ENCODE measurements at places on chromosomes 7 and 10.

DNA sequence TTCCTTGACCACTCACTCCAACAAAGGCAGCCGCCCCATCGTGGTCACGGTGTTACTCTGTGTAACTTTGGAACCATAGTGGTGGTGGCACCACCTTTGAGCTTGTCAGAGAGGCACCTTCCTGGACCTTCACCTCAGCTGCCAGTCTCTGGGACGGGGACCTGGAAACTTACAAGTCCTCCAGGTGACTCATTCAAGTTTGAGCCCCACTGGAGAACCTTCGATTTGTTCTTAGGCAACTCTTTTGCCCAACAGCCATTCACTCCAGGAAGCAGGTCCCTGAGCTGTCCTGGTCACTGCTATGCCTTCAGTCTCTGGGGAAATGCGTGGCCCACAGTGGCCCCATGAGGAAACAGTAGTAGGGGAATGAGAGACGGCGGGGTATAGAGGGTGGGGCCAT is 17.2 kb downstream of the STX1A start:
- peak; percentile 54 for DNase-seq

DNA sequence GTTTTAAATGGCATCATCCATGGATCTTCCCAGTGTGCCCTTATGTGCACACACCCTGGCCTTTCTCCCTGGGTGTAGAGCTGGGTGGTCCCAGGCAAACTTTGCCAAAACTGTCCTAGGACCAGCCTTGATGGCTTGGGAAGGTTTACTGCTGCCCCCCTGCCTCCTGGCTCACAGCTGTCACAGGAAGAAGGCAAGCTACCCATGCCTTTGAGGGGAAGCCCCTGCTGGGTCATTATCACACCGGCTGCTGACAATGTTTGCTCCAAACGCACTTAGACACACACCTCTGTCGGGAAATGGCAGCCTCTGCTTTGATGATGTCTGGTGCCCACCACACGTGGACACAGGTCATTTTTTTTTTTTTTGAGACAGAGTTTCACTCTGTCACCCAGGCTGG is 25.2 kb upstream of the FIGNL1 start:
- DNase-seq = no peak

DNA sequence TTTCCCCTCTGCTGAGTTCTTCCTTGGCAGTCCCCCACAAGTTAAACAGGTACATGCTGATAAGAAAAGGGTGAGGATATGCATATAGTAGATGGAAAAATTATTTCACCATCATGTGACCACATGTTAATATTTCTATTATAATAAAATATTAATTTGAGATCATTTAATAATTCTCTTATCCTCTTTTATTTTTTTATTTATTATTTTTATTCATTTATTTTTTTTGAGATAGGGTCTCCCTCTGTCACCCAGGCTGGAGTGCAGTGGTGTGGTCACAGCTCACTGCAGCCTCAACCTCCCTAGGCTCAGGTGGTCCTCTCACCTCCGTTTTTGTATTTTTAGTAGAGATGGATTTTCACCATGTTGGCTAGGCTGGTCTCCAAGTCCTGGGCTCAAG is 11.6 kb upstream of the GLI3 start:
- no peak for DNase-seq

DNA sequence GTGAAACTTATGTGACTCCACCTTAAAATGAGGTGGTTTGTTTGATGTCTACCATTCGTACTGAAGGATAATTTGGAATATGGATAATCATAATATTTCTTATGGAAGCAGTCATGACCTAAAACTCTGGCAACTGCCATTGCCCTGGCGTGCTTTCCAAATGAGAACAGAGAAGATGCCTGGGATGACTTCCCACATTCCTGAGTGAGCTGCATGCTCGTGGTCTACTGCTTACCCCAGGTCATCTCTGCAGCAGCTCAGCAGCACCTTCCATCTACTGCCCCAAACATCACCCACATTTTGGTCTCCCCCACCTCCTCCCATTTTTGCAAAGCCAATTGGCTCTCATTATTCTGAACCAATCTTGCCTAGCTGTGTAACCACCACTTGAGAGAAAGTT is 40.1 kb downstream of the LYZL1 start:
- no peak for DNase-seq

DNA sequence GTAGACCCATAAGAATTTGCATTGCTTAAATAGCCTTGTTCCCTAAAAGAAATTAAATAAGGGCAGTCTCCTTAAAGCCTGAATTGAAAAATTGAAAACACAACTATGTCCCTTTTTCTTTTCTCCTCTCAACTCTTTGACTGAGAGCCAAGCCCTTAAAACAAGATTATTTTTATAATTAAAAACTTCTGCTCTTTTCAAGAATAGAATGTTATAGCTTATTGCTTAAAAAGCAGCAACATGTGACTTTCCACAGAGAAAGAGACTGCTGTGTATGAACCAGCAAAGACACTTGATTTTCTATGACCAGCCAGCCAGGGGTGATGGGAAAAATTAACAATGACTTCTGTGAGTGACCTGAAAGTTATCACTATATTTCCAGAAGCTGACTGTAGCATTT is 295.2 kb upstream of the CELF2 start:
- DNase-seq = no peak

DNA sequence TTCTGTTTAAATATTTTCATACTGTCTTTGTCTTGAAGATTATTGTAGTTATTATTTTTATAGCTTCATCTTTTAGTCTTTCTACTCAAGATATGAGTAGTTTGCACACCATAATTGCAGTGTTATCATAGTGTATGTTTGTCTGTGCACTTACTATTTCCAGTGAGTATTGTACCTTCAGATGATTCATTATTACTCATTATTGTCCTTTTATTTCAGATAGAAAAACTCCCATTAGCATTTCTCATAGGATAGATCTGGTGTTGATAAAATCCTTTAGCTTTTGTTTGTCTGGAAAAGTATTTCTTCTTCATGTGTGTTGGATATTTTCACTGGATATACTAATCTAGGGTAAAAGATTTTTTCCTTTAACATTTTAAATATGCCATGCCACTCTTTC is 646.2 kb upstream of the GRM3 start:
- DNase-seq = no peak

DNA sequence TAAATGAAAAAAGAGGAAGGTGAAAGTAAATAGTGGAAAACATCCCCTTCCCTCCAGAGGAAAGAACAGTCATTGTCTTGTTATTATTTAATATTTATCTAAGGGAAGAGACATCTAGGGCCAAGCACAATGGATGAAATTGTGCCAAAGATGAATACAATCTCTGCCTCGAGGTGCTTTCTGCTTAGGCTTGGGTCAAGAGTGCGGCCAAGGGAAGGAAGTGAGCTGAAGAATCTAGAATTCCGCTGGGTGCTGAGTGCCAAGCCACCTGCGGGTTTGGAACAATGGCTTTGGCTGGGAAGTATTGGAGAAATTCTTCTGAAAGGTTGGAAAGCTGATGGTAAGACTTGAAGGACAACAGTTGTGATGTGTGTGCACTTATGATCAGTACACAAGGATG is 531.3 kb upstream of the FZD8 start:
- no peak for DNase-seq

DNA sequence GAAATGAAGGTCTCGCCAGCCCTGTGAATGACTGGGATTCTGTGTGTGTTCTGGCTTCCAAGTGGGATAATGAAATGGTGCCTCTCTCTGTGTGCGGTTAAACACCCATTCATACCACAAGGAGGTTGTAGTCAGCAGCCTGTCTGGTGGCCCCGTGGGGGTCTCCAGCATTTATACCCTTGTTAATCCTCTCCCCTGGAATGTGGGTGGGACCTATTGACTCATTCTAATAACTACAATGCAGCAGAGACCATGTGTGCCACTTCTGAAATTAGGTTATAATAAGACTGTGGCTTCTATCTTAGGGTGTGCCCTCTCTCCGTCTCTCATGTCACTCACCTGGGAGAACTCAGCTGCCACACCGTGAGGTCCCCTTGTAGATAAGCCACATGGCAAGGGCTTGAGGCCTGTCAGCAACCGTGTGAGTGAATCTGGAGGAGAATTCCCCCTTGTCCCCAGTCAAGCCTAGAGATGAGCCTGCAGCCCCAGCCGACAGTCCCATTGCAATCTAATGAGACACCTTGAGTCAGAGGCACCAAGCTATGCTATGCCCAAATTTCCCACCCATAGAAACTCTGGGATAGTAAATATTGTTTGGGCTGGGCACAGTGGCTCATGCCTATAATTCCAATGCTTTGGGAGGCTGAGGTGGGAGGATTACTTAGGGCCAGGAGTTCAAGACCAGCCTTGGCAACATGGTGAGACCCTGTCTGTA is 106.8 kb downstream of the GALNT17 start:
- no peak for DNase-seq

DNA sequence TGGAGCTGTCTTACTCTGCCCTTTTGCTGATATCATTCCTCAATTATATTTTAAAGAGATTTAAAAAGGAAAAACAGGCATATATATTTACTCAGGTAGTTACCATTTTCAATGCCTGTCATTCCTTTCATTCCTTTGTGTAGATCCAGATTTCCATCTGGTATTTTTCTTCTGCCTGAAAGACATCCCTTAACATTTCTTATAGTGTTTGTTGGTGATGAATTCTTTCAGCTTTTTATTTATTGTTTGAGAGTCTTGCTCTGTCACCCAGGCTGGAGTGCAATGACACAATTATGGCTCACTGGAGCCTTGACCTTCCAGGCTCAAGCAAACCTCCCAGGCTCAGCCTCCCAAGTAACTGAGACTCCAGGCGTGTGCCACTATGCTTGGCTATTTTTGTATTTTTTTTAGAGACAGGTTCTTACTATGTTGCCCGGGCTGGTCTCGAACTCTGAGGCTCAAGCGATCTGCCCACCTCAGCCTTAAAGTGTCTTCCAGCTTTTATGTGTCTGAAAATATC is 5.6 kb upstream of the POM121 start:
- DNase-seq = no peak

GRCh38 chr7:63925626-63926460 is 72.8 kb upstream of the ZNF722 start:
- peak; percentile 99 for DNase-seq

- no peak for DNase-seq
Observed at GRCh38 chr7:82623812-82624211, 180.2 kb upstream of the CACNA2D1 start.

- DNase-seq = peak; percentile 60
Observed at GRCh38 chr7:44959433-44959951, 19.3 kb downstream of the MYO1G start.

- no peak for DNase-seq
Observed at GRCh38 chr10:110429301-110429700, 68.4 kb upstream of the DUSP5 start.

- DNase-seq = no peak
Observed at GRCh38 chr10:102367441-102367840, 28.1 kb upstream of the NFKB2 start.

GRCh38 chr7:1422512-1423263 is 36.6 kb downstream of the MICALL2 start:
- DNase-seq = peak; percentile 55

DNA sequence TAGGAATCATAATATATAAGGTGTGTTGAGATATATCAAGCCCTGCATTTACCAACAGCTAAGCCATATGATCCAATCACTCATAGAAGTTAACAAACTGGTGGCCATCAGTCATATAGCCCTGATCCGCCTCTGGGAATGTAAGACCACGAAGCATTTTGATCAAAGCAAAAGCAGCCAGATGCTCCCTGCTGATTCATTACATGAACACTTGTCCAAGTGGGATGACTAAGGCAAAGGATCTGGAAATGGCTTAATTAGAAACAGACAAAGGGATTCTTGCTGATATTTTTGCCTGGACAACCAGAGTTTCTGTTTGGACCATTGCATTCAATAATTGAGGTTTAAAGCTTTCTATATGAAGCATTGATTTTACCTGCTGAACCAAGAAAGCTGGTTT is 535.5 kb downstream of the GPAM start:
- DNase-seq = no peak

DNA sequence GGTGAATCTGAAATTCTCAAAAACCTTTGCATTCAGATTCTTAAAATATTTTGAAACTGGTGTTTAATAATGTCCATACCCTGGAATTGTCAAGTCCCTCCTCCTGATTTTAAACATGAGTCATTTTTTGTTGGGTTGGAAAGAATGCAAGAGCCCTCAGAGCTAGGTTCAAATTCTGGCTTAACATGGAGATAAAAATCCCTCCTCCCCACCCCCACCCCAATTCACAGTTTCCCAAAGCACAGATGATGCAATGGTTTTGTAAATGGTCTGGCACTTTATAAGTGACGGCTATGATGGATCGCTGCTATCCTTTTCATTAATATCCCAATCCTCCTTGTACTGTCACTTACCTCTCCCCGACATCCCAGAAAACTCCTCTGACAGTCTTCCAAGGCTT is 332.8 kb downstream of the PLXNA4 start:
- no peak for DNase-seq

GRCh38 chr7:22319424-22320403 is 37.2 kb downstream of the RAPGEF5 start:
- DNase-seq = no peak

- no peak for DNase-seq
Observed at GRCh38 chr10:89153971-89154370, 53.1 kb downstream of the CH25H start.

DNA sequence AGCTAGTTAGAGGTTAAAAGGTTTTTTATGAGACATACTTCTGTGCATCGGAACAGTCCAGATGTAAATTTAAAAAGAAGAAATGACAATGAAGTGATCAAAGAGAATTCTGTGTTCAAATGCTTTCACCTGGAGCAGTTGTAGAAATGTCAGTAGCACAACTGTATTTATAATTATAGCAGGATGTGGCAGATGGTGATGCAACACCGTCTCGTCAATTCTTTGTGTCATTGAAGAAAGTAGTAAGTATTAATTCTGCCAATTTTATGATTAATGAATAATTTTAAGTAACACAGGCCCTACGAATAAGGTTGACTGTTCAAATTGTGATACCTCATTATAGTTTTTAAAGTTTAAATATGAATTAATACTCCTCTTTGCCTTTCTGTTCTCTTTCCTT is 171.1 kb downstream of the ADK start:
- DNase-seq = peak; percentile 44

GRCh38 chr10:4498711-4499251 is 327.2 kb upstream of the AKR1E2 start:
- no peak for DNase-seq

- DNase-seq = peak; percentile 95
Observed at GRCh38 chr10:96651998-96652431, 65.2 kb upstream of the TM9SF3 start.

DNA sequence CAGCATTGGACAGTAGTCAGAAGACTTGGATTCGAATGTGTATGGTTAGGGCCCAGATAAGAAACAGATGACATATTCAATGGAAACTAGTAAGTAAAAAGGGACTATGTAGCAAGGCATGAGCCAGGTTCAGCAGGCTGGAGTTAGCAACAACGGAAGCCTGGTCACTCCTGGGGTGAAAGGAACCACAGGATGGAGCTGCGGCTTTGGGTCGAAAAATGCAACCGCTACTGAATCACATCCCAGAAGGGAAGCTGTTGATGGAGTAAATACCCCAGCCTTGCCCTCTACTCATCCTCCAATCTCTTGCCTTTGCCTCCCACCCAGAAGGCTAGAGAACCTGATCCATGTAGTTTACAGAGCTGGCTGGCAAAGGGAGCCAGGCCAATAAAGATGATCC is 37.5 kb upstream of the EGR2 start:
- DNase-seq = peak; percentile 97

GRCh38 chr10:12019283-12019971 is 23.2 kb downstream of the UPF2 start:
- DNase-seq = no peak

GRCh38 chr10:123682477-123682876 is 16.3 kb downstream of the GPR26 start:
- DNase-seq = no peak

- no peak for DNase-seq
Observed at GRCh38 chr10:5449823-5450222, 37.5 kb downstream of the NET1 start.

GRCh38 chr7:157265051-157265450 is 71.8 kb upstream of the DNAJB6 start:
- DNase-seq = no peak

- no peak for DNase-seq
Observed at GRCh38 chr7:92739091-92739490, 97.3 kb downstream of the CDK6 start.

Measured in NB4 (cell line).